ENCODE measurements at places on chromosomes 11 and 22.

- peak; percentile 47 for DNase-seq
Measured at GRCh38 chr11:117045196-117045595, 53.0 kb downstream of the SIK3 start.

DNA sequence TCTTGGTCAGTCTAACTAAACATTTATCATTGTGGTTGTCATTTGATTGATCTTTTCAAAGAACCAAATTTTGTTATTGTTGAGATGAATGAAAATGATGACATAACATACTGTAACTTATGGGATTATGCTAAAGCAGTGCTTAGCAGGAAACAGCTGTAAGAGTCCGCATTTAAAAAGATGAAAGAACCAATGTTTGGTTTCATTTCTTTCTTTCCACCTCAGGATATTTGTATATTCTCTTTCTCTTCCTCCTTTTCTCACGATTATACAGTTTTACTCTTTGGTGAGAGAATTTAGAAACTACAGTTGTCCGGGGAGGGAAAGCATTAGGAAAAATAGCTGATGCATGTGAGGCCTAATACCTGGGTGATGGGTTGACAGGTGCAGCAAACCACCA, 23.1 kb downstream of the PIH1D2 start:
- no peak for DNase-seq

GRCh38 chr22:37343863-37344734, 61.8 kb downstream of the CYTH4 start:
- no peak for DNase-seq

DNA sequence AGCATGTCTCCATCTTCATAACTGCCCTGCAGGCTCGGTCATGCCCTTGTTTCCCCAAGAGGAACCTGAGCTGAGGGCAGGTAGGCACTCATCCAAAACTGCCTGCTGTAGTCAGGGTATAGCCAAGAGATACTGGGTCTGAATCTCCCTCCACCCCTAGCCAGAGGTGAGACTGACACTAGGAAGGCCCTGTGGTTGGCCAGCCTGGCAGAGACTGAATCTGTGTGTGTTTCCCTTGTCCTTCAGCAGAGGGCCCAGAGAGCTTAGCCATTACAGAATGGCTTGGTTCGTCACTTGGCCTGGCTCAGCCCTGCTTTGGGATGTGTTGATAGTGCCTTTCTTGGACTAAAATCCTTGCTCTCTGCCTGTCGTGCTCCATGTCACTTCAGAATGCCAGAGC, 79.3 kb upstream of the SUSD2 start:
- DNase-seq, result no peak

DNA sequence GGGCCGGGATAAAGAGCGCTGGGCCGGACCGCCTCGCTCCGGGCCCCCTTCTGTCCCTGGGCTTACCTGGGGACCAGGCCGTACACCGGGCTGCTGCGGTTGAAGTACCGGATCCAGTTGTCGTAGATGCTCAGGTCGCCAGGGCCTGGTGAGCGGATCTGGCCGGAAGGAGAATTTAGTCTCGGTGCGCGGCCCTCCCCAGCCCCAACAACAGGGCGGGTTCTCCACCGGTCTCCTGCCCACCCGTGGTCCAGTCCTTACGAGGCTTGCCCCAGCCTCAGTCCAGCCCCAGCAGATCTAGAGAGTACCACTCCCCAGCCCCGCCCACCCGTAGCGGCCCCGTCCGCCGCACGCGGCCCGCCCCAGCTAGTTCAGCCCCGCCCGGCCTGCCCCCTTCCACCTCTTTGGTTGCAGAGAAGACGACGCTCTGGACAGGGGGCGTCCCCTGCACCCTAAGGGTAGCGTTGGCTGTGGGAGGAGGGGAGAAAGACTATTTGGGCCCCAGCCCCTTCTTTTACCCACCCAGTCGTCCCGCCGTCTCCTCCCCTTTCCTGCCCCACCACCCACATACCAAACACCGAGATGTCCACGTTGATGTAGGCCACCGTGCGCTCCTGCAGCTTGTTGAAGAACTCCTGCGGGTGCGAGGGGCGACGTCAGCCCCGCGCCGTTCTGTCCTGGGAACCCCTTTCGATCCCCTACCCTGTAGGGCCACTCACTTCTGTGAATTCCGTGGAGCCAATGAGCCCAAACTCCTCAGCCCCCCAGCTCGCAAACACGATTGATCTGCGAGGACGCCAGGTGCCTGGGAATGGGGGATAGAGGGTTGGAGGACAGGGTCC, 6.8 kb downstream of the SAC3D1 start:
- DNase-seq, result no peak

- DNase-seq, result no peak
Measured at GRCh38 chr11:121443688-121444275, 8.3 kb upstream of the SORL1 start.

DNA sequence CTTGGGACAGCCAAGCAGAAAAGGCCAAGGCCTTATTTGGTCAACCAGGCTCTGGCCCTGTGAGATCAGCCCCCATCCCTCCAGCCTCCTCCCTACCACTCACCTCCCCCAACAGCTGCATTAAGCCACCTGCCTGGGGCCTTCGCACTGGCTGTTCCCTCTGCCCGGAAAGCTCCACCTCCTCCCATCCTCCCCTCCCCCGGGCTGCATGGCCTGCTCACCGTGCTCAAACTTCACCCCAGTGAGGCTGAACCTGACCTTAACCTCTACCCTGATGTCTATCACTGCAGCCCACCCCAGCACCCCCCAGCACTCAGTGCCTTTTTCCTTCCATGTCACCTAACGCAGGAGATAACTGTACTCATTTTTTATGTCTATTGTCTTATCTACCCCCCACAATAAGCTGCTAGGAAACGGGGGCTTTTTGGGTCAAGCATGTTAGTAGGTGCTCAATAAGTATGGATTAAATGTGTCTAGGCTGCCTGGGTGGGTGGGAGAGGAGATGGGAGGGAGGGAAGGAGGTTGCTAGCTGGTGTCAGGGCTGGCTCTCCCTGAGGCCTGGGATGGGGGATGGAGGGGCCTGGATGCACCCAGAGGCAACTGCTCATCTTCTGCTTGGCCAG, 912 bp downstream of the PTPRCAP start:
- no peak for DNase-seq

GRCh38 chr22:26985931-26986782, 328.8 kb downstream of the MIAT start:
- peak; percentile 51 for DNase-seq
